SK-MEL-5 (cell line): ENCODE measurements at places on chromosomes 16 and 17. TPM values are rescaled to one million over a fixed set of nuclear protein-coding genes. Genes with fewer than 3 reads are reported as not detected.
A peak's percentile ranks its signal among the peaks of the same experiment; 100 is the strongest.

DNA sequence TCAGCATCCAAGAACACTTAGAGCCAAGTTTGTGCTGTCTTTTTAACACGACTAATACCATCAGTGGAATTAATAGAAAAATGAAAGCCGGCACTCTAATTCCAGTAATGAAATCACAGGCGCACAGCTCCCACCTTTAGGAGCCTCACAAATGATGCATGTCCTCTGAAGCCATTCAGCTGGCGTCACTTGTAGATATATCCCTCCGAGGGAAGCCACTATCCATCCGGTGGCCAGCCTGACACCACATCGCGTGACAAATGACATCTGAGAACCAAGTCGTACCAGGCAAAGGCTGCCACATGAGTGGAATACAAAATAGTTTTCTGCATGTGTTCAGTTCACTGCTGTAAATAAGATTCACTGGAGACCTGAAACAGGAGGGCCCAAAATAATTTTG lies 205.6 kb downstream of the GRIN2A start:
- DNase-seq, result no peak

- no peak for DNase-seq
Measured at GRCh38 chr16:81678326-81679095, 100.6 kb upstream of the PLCG2 start.

The C17orf113 gene
- total RNA-seq, result 0.40 and 0.85 TPM in 2 replicates

GRCh38 chr17:80782536-80783427 lies 208.9 kb upstream of the CHMP6 start:
- DNase-seq, result peak; percentile 45

The TTYH2 gene
- total RNA-seq, result 72.7 and 72.9 TPM in 2 replicates

The SRCIN1 gene
- total RNA-seq, result 0.37 and 1.3 TPM in 2 replicates

DNA sequence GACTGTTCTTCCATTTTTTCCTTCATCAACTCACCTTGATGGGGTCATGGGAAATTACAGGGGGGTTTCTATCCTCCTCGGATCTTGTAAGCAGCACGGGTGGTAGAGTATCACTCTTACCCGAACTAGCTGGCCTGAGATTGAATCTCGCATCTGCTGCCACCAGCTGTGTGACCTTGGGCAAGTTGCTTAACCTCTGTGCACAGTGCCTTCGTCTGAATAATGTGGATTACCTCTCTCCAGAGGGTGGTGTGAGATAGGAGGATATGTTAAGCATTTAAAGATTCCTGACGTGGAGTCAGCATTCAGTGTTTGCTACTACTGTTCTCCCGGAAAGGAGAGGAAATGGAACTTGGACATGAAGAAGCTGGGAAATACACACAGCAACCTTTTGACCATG lies 24.4 kb downstream of the LASP1 start:
- DNase-seq, result no peak

DNA sequence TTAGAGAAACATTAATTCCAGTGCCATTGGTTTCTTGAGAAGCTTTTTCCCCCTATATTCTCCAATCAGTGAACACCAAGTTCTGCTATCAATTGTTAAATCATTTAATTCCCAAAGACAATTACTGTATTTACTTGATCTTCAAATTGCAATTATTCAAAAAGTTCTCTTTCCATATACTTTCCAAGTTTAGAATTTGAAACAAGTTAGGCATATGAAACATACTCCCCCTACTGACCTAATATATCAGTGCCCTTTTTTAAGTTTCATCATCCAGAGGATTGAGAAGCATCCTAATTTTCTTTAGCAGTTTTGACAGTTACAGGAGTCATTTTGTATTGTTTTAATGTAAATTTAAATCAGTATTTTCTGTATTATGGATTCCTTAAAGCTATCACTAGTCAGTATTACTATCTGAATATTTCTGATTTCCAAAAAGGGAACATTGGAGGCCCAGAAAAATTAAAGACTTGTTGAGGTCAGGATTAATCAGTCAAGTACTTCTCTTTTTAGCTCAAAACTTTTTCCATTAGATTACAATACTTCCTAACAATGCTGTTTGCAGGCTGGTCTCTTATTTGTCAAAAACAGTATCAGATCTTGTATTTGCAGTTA lies 16.3 kb downstream of the MEIOC start:
- peak; percentile 54 for DNase-seq

GRCh38 chr17:69348429-69348828 lies 21.5 kb upstream of the ABCA5 start:
- peak; percentile 20 for DNase-seq

The C16orf74 gene
- 3.8 and 6.1 TPM in 2 replicates for total RNA-seq

The CES1 gene
- 2.3 and 2.6 TPM in 2 replicates for total RNA-seq

The TMEM170A gene
- 18.1 and 19.3 TPM in 2 replicates for total RNA-seq

GRCh38 chr16:72749091-72749490 lies 298.8 kb downstream of the ZFHX3 start:
- DNase-seq, result no peak

- no peak for DNase-seq
Measured at GRCh38 chr17:79545251-79546005, 65.4 kb downstream of the RBFOX3 start.
